Muscle of arm (tissue), 14 donors: ENCODE measurements at places on chromosomes 7 and 10. TPM values are rescaled to one million over a fixed set of nuclear protein-coding genes. Genes with fewer than 3 reads are reported as not detected.

ATOH7 gene
- polyA plus RNA-seq, result 0.13 TPM

NEURL1 gene
- polyA plus RNA-seq, result 41.9 TPM

STAMBPL1 gene
- 10.1 TPM for polyA plus RNA-seq

GTF2IRD1 gene
- not detected for polyA plus RNA-seq

CTAGE6 gene
- not detected for polyA plus RNA-seq

GRCh38 chr7:82810558-82811259 lies 352.0 kb downstream of the PCLO start:
- peak; percentile 43 for DNase-seq

- no peak for DNase-seq
These were observed 18.5 kb downstream of the ASZ1 start for GRCh38 chr7:117408831-117409230.

DNA sequence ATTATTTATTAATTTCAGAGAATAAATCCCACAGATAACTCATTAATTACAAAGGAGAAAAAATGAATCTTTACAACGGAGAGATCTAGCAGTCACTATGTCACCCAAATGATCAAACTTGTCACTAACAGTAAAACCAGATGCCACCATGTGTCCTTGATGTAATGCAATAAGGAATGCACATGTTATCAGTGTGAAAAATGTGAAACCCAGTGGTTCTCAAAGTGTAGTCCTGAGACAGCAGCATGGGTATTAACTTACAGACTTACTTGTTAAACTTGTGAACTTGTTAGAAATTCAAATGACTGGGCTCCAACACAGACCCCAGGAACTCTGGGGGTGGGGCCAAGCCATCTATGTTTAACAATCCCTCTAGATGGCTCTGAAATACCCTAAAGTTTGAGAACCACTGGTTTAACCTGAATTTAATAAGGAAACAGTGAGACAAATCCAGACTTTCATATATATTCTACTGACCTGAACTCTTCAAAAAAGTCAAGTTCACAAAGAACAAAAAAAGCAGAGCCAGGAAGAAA lies 77.4 kb downstream of the RNLS start:
- no peak for DNase-seq

- DNase-seq, result peak; percentile 52
These were observed at the start of gene LANCL2 for GRCh38 chr7:55365205-55365674. Gene LANCL2, plus strand, starts transcription at chr7:55365337. Its CDS starts 689 bp downstream, at chr7:55366026.

DNA sequence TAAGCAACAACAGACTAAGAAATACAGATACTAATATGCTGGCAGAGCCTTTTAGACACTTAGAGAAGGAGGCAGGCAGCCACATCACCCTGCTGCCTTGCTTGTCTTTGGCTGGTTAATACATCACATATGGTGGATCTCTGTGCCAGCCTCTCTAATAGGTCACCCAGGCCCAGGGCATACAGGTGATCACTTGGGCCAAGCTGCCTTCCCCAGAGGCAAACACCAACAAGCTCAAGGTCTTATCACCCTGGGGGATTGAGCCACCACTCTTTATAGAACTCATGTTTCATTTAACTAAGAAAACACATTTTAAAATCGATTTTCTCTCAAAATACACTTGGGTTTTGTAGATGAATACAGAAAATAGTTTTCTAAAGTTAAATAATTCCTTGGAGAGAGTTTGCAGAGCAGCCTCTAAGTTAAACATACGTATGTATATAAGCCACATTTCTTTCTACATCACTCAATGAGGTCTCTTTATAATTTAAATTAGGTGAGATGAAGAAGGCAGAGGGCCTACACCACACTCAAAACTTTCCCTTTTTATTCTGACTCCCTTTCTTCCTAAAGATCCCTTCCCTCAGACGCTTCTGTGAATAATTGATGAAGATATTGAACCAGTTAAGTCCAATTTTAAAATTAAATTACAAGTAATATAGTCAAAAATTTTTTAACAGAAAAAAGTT lies 556.8 kb upstream of the GHITM start:
- DNase-seq, result no peak

GRCh38 chr10:115801992-115802391 lies 471.0 kb downstream of the GFRA1 start:
- no peak for DNase-seq

- DNase-seq, result no peak
These were observed 220.4 kb downstream of the HDAC9 start for GRCh38 chr7:18715988-18716387.

- no peak for DNase-seq
These were observed 1076.4 kb upstream of the GHITM start for GRCh38 chr10:83062871-83063270.

- DNase-seq, result peak; percentile 65
These were observed 14.6 kb upstream of the FKBP9 start for GRCh38 chr7:32942415-32943251.

- DNase-seq, result no peak
These were observed 348.7 kb upstream of the SEMA3C start for GRCh38 chr7:81267508-81267907.

GRCh38 chr7:102119213-102119651 lies 167.4 kb upstream of the SH2B2 start:
- DNase-seq, result no peak

- DNase-seq, result peak; percentile 74
These were observed 74.1 kb downstream of the TACC2 start for GRCh38 chr10:122062831-122063674.
